ENCODE measurements at places on chromosomes 12 and 14. TPM values are rescaled to one million over a fixed set of nuclear protein-coding genes. Genes with fewer than 3 reads are reported as not detected.

The CINP gene
- 60.5 TPM for polyA plus RNA-seq

The LDHB gene
- 497 TPM for polyA plus RNA-seq

The DEPDC4 gene
- 1.5 TPM for polyA plus RNA-seq

The PRKAG1 gene
- 66.8 TPM for polyA plus RNA-seq

The EEF1AKMT3 gene
- 15.7 TPM for polyA plus RNA-seq

The HOXC4 gene
- polyA plus RNA-seq: 3.1 TPM

The GUCY2C gene
- polyA plus RNA-seq: not detected

The MTERF2 gene
- 6.4 TPM for polyA plus RNA-seq

The NGB gene
- polyA plus RNA-seq: not detected

The TECPR2 gene
- polyA plus RNA-seq: 11.4 TPM

The CDKN3 gene
- polyA plus RNA-seq: 39.3 TPM

The LYZ gene
- not detected for polyA plus RNA-seq

The STAT2 gene
- 104 TPM for polyA plus RNA-seq

The SCNN1A gene
- 0.59 TPM for polyA plus RNA-seq

The DEGS2 gene
- not detected for polyA plus RNA-seq

The KRT83 gene
- not detected for polyA plus RNA-seq

The ZNF268 gene
- 11.9 TPM for polyA plus RNA-seq

The HOXC9 gene
- 5.5 TPM for polyA plus RNA-seq

The ADAM21 gene
- 0.20 TPM for polyA plus RNA-seq

The MUCL1 gene
- polyA plus RNA-seq: not detected

The SPIC gene
- not detected for polyA plus RNA-seq

The ABCB9 gene
- 4.4 TPM for polyA plus RNA-seq

The OR4E2 gene
- polyA plus RNA-seq: not detected

The SOX5 gene
- polyA plus RNA-seq: not detected

The GYS2 gene
- not detected for polyA plus RNA-seq

The MLXIP gene
- polyA plus RNA-seq: 7.4 TPM

The PPM1H gene
- polyA plus RNA-seq: 0.03 TPM

The VSX2 gene
- not detected for polyA plus RNA-seq

The POTEM gene
- polyA plus RNA-seq: not detected

The CALM1 gene
- 782 TPM for polyA plus RNA-seq

The PPP1R1A gene
- polyA plus RNA-seq: not detected

The ISM2 gene
- polyA plus RNA-seq: not detected

The SLC10A1 gene
- polyA plus RNA-seq: not detected

The CLEC4D gene
- polyA plus RNA-seq: not detected

The XPOT gene
- polyA plus RNA-seq: 120 TPM

The BAG5 gene
- polyA plus RNA-seq: 28.6 TPM

The PRIMA1 gene
- polyA plus RNA-seq: not detected

The AJUBA gene
- polyA plus RNA-seq: 17.8 TPM

The LRP1-AS gene
- not detected for polyA plus RNA-seq

The IL23A gene
- polyA plus RNA-seq: 0.19 TPM

The WIF1 gene
- polyA plus RNA-seq: not detected

The METTL3 gene
- polyA plus RNA-seq: 28.6 TPM

The MTHFD1 gene
- polyA plus RNA-seq: 45.6 TPM

The IQSEC3 gene
- not detected for polyA plus RNA-seq

All from GM23248 (cell line).